ENCODE measurements at places on chromosomes 5 and 9.

DNA sequence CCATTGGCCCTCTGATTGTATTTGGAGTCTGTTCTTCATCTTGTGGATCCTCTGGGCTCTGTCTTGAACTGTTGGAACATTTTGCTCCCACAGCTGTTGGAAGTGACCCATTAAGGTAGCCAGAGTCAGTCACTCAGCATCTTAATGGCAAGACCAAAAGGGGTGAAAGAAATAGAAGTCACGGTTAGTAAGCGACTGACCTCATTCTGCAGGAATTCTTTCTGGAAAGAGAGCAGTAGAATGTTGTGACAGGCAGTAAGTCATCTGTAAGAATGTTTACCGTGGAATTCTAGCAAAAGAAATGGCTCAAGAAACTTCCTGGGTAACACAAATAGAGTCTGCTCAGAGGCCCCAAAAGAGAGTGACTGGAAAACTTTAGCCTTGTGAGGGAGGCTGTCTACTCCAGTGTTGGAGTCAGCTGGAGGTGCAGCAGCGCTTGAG lies 28.6 kb upstream of the TNC start:
- DNase-seq: no peak

DNA sequence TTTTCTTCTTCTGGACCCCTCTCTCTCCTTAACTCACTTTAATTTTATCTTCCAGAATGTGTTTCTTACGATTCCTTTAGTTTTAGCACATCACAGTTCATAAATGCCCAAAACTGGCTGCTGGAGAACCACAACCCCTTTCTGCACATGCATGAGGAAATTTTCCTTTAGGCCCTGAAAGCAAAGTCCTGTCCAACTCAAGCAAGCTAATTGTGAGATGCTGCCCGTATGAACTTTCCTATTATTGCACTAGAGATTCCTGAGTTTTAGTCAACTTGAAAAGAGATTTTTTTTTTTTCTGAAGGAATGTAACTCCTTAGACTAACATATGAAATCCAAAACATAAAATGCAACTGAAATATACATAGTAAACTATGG lies 52.1 kb upstream of the DAB2 start:
- no peak for DNase-seq

DNA sequence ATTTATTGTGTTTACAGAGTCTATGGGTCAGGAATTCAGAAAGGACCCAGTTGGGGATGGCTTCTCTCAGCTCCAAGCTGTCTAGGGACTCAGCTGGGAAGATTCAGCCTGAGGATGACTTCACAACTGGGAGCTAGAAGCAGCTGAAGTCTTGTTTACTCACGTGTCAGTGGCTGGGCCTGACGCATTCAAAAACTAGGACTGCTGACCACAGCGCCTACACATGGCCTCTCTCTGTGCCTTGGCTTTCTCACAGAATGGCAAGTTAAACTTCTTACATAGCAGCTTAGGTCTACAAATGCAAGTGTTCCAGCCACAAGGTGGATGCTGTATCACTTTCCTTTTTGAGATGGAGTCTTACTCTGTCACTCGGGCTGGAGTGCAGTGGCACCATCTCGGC lies 16.3 kb upstream of the PPP2CA start:
- DNase-seq: peak; percentile 73

GRCh38 chr5:72488756-72489155 lies 18.5 kb downstream of the ZNF366 start:
- DNase-seq: no peak

- DNase-seq: no peak
Measured at GRCh38 chr5:36416605-36417004, 114.9 kb upstream of the RANBP3L start.

DNA sequence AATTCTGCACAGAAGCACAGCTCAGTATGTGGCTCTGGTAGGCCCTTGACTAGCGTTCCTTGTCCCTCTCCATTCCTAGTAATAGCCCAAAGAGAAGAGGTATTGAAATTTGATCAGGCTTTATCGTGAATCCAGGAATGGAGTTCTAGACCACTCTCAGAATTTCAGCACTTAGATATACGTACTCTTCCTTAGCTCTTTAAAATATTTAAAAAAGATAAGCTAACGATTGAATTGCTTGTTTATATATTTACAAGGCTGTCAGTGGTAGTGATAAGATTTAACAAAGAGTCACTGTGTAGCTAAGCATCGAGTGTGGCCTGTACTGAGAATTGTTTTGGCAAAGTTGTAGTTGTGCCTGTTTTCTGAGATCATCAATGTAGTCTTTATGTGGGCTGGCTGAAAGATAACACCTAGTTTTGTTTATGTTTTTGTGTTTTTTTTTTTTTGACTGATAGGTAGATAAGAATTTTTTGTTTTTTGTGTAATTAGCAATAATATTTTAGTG lies 2.5 kb downstream of the KIAA1958 start:
- no peak for DNase-seq

DNA sequence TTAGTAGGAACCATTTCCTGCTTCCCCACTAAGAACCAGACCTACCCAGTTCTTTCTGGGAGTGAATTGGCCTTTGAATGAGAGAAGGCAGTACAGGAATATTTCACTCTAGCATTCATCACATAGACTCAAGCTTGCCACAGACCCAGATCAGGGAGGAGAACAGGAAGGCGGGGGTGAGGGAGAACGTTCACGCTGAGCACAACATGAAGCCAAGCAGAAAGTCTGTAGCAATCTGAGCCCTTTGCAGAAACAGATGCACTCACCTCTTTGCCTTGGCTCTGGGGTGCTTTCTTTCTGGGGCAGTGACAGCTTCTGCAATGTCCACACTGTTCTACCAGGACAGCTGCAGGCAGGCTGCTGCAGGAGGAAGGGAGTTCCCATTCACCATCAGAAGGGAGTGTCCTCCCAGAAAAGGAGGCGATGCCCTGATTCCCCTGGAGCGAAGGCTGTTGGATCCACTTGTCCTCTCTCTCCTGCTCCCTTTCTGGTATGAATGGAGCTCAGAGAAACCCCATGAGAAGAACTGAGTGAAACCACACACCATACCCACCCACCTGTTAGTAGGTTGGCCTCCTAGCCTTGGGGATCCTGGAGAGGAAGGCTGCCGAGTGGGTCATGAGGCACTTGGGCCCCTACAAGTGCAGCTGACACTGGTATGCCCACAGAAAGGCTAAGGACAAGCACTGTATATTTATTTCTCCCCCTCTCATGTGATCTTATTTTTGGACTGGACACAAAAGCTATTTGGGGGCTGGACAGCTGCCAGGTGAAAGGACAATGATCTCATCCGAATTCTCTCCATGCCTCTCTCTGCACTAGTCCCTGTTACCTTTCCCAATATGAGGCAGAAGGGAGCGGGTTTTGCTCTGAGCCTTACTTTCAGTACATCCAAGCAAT lies 11.7 kb upstream of the FGF1 start:
- DNase-seq: no peak

GRCh38 chr5:160169326-160169725 lies 50.1 kb upstream of the PWWP2A start:
- no peak for DNase-seq

DNA sequence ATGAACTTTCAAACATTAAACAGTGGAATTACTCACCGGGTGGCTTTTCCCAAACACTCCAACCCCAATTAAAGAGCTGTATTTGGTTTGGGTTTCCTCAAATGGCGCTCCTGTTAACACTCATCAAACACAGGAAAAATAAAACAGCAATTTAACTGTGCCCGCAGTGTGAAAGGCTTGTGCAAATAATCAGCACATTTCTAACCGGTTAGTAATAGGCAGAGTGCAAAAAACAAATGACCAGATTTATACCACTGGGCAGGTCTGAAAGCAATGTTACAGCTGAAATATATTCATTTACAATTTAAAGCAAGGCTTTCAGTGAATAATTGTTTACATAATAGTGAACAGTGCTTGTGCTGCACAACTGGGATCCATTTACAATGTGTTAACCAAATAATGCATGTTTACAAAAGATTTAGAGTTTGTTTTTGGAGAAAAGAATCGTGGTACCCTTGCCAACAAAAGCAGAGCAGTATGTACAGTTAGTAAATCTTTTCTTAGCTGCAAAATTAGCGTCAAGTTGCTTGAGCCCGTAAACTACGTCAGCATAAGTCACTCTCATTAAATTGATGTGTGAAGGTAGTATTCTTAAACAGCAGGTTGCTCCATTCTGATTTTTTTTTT lies 662.9 kb upstream of the ZNF608 start:
- no peak for DNase-seq

DNA sequence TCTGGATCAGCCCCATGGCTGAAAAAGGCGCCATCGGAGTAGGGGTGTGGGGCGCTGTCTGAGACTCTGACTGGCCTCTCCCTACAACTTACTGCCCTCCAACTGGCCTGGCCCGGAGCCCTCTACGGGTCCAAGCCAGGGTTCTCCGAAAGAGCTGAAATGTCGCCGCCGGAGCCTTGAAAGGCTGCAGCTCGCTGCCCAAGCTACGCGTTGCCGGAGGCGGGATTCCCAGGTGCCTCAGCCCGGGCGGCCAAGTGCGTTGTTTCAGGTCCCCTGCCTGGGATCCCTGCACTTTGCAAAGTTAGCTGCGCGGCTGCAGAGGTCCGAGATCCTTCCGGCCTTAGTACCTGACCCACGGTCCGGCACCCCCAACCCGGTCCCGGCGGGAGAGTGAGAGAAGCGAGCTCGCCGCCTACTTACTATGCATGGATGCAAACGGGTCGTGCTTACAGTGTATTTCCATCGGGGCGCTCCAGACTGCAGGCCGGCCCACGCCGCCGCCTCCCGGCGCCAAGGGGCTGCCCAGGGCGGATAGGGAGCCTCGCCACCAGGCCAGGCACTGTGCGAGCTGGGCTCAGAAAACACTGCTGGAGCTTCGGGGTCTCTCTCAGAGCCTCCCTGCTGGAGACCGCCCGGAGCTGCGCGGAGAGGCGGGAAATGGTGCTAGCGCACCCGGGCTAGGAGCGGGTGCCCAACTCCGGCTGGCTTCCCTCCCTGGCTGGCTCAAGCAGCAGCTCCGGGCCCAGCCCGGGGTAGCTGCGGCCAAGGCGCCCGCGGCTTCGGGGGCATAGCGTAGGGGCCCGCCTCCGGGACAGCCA lies 7.7 kb downstream of the PAX5 start:
- DNase-seq: no peak

GRCh38 chr5:137357436-137357835 lies 141.7 kb downstream of the SPOCK1 start:
- DNase-seq: no peak

- no peak for DNase-seq
Measured at GRCh38 chr9:16206518-16206917, 653.7 kb downstream of the CCDC171 start.

DNA sequence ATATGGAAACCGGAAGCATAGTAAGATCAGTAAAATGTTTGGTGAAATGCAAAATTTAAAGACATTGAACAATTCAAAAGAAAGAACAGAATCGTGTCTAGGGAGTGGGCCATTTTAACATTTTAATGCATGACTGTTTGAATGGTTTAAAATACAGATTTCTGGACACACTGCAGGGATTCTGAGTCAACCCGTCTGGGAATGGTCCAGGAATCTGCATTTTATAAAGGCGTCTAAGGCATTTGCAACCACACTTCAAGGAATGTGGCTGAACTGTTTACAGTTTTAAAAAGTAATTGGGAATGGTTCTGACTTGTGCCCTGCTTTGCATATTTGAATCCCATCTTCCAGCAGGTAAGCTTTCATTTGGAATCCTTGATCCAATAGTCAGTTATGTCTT lies 811.7 kb upstream of the WWC1 start:
- no peak for DNase-seq

- DNase-seq: no peak
Measured at GRCh38 chr5:158739951-158740757, 359.6 kb downstream of the EBF1 start.

GRCh38 chr5:116564312-116564711 lies 10.3 kb downstream of the SEMA6A start:
- DNase-seq: no peak

- DNase-seq: no peak
Measured at GRCh38 chr9:34566322-34566721, 23.2 kb downstream of the CNTFR start.

GRCh38 chr5:150063638-150064037 lies 22.7 kb downstream of the CSF1R start:
- DNase-seq: no peak
